ENCODE measurements at places on chromosomes 3 and 15.

DNA sequence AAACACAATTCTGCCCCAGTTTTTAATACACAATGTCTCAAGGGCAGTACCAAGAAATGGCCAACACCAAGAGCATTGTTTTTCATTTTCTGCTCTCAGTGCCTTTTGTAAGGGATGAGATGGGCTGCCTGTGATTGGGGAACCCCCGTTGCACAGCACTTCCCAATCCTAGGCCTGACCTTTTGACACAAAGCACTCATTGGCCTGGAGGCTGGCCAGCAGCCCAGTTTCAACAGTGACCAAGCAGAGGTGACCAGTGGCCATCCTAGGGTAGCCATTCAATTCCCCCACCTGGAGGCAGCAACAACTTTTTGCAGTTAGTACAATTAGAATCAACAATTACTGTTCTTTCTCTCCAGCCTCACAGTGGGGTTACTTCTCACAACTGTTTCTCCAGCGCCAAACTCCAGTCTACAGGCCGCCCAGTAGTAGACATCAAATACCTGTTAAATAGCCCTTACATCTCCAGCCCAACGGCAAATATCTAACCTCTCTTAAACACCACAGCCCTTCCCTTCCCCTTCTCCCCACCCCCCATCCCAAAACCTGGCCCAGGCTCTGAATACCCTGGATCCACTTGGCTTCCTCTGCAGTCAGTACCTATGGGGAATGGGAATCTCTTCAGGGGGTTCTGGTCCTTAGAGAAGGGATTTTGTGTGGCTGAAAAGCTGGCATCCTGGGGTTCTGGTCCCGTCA, 8.9 kb upstream of the LRRC2 start:
- no peak for DNase-seq

DNA sequence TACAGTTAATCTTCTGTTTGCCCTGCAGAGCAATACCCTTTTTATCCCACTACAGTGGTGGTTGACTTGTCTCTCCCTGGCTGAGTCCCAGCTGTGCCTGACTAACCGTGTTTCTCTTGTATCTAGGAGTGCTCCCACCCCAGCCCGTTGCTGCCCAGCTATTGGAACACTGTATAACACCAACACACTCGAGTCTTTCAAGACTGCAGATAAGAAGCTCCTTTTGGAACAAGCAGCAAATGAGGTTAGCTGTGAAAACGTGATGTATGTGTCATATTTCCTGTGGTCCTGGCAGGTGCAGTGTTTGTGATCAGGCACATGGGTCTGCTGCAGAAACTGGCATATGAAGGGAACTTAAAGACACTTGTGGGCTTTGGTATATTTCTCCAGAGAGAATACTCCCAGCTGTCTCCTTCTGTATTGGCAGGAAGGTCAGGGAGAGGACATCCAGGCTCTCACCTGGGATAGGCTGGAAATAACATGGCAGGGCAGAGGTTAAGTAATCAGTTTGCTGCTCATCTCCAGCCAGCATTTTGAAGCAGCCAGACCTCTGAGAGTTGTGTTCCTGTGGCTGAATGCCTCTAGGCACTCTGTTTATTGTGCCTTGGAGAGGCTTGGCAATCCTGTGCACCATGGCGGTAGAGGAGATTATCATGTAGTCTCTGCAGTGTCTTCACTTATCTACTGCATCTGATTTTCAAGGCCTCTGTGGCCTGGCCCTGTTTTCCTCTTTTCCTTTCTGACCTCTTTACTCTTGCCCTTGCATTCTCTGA, 34.8 kb downstream of the ATG7 start:
- no peak for DNase-seq

DNA sequence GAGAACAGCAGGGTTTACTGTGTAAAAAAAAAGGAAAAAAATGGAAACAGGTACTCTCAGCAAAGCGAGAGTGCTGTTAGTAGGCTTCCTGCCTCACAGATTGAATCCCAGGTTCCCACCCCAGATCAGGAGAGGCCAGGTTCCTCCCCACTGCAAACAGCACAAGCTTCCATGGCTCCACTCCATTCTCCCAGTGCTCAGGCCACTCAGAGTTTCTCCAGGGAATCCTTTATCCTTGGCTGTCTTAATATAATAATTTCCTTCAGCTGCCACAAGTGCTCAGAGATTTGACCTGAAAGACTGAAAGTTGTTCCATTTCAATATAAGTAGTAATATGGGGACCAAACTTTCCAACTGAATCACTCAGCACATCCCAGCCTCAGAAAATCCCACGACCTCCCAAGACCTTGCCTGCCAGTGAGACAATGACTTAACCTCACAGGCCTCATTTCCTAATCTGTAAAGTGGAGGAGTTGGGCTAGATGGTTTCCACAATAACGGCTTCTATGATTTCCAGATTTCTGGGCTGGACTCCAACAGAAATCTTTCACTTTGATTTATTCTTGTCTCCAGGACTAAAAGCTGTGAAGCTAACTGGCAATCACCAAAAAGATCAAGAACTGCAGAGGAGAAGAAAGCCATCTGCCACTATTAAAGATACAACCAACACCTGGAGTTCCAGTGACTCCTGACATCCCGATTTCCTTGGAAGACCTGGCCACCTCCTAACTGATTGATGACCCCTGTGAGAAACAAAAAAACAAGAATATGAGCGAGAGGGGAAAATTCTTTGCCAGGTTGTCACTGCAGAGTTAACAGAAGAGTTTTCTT, 289.5 kb downstream of the NEK10 start:
- no peak for DNase-seq

GRCh38 chr3:16506451-16506850, 7.0 kb downstream of the RFTN1 start:
- no peak for DNase-seq

GRCh38 chr3:3629911-3630310, 169.3 kb upstream of the LRRN1 start:
- DNase-seq, result no peak

DNA sequence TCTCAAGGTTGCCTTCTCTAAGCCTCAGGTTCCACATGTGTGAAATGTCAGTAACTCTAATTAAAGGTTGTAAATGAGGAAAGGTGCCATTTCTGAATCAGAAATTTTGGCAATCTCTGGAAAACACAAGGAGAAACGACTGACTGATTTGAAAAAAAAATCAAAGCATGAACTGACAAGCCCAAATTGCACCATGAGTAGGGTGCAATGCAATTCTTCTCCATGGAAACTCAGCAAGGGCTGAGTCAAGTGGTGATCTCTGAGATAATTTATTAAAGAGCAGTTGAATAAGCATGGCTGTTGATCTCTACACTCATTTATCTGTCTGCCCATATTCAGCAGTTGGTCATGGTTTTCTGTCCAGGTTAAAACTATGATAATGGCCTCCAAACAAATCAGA, 201.6 kb upstream of the CMC1 start:
- no peak for DNase-seq

DNA sequence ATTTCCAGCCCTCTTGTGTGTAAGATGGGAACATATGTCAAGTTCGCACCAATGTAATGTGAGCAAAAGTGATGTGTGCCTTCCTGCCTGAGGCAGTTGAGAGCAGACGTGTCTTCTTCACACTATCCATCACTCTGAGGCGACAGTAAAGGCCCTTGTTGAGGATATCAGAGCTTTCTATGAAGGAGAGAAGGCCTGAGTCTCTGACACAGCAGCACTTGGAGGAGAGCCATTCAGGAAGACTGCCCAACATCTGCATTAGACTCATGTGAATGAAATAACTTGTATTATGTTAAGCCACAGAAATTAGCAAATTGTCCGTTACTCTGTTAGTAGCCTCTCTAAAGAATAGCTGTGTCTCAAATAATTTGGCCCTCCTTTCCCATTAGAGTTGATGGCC, 108.8 kb upstream of the CCDC54 start:
- no peak for DNase-seq

Data from cortex of kidney (tissue), 1 donor.